NB4 (cell line): ENCODE measurements at places on chromosomes 6 and 20.

- DNase-seq: peak; percentile 24
These were observed 6.2 kb upstream of the DEFB132 start for GRCh38 chr20:251354-251753.

GRCh38 chr20:12596863-12597262 lies 411.9 kb upstream of the SPTLC3 start:
- no peak for DNase-seq

DNA sequence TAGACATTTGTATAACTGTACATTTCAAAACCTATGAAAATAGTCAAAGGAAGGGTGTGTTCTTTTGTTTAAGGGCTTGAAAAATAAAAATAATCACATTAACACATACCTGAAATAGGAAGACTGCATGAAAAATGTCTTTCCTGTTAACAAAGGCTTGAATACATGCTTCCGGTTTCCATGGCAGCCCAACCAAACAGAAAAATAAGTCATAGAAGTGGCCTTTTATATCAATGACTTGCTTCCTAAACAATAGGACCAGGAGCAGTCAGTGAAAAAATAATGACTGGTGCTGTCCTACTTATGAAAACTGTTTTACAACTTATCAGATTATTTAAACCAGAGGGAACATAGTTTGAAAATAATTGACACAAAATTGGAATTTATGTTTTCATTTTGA lies 412.6 kb upstream of the PLCB4 start:
- no peak for DNase-seq

DNA sequence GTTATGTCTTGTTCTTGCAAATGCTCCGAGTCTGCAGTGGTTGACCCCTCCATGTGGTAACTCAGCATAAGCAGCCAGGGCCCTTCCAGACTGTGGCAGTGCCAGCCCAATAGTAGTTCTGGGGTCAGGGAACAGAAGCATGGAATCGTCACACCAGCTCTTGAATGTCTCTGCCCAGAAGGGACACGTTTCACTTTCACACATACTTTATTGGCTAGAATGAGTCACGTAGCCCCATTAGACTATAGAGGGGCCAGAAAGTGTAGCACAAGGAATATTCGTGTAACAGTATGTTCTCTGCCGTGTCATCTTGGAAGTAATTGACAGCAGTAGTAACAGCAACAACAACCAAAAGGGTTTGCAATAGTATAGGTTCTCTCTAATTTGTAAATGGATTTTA lies 254.7 kb downstream of the FARS2 start:
- no peak for DNase-seq

- DNase-seq: no peak
These were observed 6.4 kb downstream of the MRPL14 start for GRCh38 chr6:44120692-44121443.

DNA sequence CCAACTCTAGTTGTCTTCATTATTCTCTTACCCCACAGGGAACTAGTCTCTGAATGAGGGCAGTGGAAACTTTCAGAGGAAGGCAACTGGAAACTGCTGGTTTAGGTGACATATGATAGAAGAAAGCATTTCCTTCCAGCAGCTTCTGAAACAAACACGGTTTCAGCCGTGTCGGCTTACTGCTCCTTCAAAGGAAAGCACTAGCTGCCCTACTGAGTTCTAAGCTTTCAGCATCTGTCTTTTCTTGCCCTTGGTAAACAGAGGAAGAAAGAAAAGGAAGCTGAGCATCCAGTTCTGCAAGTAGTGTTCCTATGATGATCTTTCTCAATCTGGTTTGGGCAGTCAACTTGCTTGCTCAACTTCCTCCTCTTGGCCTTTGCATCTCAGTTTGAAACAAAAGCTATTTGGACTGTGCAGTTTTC lies 117.5 kb upstream of the CEP85L start:
- DNase-seq: peak; percentile 64

DNA sequence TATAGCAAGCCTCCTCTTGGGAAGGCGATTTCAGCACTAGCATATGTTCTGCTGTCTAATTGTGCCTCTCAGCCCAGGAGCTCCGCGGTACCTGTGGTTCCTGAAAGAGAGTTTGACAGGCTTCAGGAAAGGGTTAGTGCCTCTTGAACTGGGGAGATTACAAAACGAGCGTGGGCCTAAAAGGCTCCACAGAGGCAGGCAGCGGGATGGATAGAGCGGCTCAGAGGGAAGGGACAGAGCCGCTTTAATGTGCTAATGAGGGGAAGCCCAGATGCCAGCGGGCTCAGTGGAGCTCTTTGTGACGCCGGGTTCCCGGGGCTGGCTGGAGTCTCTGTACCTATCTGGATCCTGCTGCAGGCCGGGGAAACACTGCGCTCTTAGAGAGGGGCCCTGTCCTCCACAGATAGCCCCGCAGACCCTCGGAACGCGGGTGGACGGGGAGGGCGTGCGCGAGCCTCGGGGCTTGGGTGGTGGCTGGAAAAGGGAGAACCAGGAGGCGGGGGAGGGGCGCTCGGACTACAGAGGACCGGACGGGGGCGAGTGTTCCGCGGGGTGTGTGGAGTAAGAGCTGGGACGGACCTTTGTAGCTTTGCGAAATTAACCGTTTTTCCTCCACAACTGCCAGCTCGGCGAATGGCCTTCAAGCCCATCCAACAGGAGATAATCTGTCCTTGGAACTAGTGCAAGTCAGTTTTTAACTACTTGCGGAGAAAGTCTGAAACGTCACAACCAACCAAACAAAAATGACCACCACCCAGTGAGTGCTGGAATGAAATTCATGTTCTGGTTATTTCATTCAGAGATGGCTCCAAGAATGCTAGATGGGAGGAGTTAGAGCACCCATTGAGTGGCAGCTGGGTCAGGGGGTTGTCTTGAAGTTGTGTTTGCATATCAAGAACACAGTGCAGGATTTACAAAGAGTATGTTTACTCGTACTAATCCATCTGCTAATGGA lies 13.0 kb downstream of the SLC35F1 start:
- peak; percentile 22 for DNase-seq

GRCh38 chr20:22836211-22836610 lies 198.9 kb upstream of the SSTR4 start:
- DNase-seq: no peak

GRCh38 chr6:19734519-19734918 lies 102.7 kb upstream of the ID4 start:
- no peak for DNase-seq

DNA sequence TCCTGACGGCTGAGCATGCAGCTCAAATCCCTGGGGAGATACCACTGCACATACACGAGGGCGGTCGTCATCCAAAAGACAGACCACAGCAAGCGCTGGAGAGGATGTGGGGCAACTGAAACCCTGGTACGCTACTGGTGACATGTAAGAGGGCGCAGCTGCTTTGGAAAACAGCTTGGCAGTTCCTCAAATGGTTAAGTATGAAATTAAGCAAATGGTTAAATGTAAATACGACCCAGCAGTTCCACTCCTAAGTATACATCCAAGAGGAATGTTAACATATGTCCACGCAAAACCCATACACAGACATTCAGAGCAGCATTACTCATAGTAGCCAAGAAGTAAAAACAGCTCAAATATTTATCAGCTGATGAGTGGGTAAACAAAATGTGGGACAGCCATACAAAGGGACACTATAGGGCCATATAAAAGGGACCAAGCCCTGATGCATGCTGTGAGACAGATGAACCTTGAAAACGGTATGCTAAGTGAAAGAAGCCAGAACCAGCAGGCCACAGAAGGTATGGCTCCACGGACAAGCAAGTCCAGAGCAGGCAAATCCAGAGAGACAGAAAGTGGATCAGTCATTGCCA lies 38.5 kb downstream of the RIPOR3 start:
- DNase-seq: peak; percentile 99

GRCh38 chr6:42923666-42924065 lies 5.6 kb upstream of the CNPY3 start:
- DNase-seq: peak; percentile 81

DNA sequence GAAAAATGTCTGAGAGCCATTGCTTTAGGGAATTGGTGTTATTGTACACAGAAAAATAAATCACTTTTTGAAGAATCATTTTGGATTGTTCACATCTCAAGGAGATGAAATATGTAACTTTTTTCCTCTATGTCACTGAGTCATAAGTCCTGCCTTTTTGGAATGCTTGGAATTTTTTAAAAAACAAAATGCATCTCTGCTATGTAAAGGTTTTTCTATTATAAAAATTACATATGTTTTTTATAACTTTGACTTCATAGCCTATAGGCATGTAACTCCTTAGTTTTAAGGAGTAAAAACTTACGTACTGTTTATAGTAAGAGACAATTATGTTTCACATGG lies 8.7 kb downstream of the RNF144B start:
- no peak for DNase-seq

GRCh38 chr20:12270863-12271262 lies 353.2 kb downstream of the BTBD3 start:
- no peak for DNase-seq

DNA sequence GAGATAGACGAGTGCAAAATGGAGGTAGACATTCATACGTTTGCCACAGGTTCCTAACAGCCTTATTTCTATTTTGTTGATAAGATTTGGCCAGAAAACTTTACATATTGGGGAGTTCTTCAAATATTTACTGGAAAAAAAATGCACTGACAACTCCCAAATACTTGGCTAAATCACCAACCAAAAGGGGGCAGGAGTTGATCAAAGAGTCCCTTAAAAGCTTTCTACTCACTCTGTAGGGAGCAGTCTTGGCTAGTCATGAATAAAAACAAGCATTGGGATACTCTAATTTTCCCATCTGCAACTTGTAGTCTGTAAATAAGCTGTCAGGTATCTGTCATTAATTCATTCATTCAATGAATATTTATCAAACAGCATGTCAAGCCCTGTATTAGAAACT lies 18.4 kb downstream of the TENT5A start:
- DNase-seq: peak; percentile 33

DNA sequence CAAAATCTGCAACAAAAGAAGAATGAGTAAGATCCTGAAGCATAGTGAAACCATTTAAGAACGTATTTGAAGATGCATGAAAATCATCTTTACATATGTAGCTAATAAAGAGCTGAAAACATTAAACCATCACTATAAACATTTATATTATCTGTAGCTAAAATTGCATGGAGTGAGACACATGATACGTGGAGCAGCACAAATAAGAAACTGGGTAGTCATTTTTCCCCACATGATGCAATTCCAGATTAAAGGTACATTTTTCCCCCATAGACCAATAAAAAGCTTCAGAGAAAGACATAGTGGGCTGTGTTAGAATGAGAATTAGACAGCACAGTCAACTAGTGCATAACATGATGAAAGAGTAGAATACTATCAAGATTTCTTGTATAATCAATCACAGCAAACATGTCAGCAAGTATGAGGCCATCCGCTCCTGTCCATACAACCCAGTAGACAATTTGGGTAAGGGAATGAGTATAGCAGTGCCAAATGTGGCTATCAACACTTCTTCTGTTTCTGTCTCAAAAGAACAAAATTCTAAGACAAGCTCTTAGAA lies 67.0 kb downstream of the RSPO3 start:
- DNase-seq: no peak

- no peak for DNase-seq
These were observed 123.0 kb downstream of the DTNBP1 start for GRCh38 chr6:15539722-15540270.

- no peak for DNase-seq
These were observed 75.9 kb upstream of the GATA5 start for GRCh38 chr20:62551407-62552323.

DNA sequence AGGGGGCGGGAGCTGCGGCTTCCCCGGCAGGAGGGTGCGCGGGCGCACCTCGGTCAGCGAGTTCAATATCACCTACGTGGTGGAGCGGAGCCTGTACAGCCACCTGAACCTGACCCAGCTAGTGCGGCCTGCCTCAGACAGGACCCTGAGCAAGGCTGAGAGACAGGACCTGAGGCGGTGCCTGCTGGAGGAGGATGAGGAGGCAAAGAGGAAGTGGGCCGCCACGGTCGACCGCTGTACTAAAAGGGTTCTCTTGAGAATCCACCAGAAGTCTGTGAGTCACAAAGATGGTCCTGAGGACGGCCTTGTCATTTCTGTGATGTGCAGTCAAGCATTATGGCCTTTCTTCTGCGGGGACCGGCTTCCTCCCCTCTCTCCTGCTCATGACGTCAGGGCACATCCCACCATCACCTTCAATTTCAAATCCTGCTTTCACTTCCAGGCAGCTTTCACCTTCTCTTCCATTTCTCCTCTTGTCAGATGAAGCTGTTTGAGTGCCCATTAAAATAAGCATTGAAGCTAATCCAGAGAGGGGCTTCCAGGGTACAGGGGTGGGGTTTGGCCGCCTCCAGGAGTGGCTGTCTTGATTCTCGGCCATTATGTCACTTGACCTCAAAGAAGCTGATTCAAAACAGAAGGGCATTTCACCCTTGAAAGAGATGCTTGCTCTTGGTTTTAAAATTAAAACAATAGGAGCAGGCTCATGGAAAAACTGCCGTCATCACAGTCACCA lies 177.6 kb downstream of the SASH1 start:
- DNase-seq: peak; percentile 71

DNA sequence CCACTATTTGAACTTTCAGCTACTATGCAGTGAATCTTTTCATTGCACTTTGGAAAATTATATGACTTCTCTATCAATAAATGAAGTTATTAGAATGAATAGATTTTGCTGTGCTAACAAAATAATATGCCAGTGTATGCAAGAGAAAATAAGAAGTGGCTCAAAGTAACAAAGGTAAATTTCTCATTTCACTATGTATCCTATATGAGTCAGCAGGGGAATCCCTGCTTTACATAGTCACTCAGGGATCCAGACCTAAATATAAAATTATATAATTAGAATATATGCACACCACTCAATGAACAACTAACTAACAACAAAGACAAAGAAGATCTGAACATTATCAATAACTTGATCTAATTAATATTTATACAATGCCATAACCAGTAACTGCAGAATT lies 390.8 kb upstream of the IRAK1BP1 start:
- DNase-seq: no peak

- no peak for DNase-seq
These were observed 5.3 kb downstream of the SOBP start for GRCh38 chr6:107495196-107495643.

DNA sequence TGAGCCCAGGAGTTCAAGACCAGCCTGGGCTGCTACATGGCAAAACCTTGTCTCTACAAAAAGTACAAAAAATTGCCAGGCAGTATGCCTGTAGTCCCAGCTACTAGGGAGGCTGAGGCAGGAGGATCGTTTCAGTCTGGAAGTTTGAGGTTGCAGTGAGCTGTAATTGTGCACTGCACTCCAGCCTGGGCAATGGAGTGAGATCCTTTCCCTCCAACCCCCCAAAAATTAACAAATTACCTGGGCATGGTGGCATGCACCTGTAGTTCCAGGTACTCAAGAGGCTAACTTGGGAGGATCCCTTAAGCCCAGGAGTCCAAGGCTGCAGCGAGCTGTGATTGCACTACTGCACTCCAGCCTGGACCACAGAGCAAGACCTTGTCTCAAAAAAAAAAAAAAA lies 29.4 kb upstream of the GMPR start:
- no peak for DNase-seq

GRCh38 chr6:157089258-157089657 lies 234.1 kb downstream of the TMEM242 start:
- DNase-seq: no peak

GRCh38 chr6:86952991-86953390 lies 15.7 kb downstream of the HTR1E start:
- no peak for DNase-seq

- no peak for DNase-seq
These were observed 32.3 kb upstream of the DUSP22 start for GRCh38 chr6:259901-260508.

GRCh38 chr6:107624541-107624940 lies 134.6 kb downstream of the SOBP start:
- no peak for DNase-seq

- peak; percentile 88 for DNase-seq
These were observed 54.2 kb downstream of the MRPL14 start for GRCh38 chr6:44072959-44073611.

GRCh38 chr6:36962874-36963273 lies 8.3 kb downstream of the PI16 start:
- DNase-seq: peak; percentile 94
